ENCODE measurements at places on chromosomes 6 and 20.

DNA sequence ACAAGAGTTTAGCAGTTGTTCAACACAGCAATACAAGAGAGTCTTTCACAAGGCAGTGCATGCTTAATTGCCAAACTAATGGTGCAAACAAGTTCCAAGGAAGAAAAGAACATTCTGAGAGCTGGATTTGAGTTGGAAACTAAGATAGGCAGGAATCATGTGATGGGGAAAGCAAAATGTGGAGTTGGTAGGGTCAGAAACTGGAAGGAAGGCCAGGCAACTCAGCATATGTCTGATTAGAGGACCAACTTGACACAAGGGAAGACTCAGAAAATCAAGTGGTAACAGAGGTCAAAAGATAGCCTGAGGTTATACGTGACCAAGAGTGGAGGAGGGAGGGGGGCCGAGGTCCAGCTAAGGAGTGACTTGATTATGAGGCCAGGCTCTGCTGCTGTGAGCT lies 117.3 kb downstream of the SMLR1 start:
- no peak for DNase-seq

DNA sequence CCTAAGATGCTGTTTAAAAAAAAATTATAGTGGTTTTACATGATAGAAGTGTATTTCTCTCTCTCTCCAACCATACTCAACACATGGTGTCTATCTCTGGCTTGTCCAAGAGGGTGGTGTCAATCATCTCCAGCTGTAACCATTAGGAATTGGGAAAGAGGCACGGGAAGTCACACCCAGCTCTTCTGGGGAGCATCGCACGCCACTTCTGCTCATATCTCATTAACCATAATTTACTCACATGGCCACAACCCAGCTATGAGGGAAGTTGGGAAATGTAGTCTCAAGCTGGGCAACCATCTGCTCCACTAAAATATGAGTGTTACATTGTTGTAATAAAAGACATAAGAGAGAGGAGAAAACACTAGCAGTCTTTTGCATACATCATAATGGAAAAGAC lies 30.4 kb upstream of the TSHZ2 start:
- DNase-seq = no peak

- no peak for DNase-seq
Measured at GRCh38 chr6:108746366-108746765, 101.9 kb upstream of the ARMC2 start.

- DNase-seq = no peak
Measured at GRCh38 chr6:15912505-15913400, 216.1 kb upstream of the MYLIP start.

DNA sequence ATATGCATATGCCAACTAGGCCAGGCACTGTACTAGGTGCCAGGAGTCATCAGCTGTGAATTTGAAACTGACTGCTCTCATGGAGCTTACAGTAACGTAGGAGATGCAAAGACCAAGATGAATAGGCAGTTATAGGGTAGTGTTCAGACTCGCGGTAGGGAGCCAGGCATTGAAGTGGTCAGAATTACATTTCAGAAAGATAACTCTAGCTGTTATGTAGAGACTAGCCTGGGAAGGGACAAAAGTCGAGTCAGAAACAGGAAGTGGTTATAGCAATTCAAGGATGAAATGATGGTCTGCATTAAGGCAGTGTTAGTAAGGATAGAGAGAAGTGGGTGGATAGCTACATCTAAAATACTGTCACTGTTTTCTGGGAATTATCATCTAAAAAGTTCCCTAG lies 56.6 kb downstream of the PCMT1 start:
- no peak for DNase-seq

DNA sequence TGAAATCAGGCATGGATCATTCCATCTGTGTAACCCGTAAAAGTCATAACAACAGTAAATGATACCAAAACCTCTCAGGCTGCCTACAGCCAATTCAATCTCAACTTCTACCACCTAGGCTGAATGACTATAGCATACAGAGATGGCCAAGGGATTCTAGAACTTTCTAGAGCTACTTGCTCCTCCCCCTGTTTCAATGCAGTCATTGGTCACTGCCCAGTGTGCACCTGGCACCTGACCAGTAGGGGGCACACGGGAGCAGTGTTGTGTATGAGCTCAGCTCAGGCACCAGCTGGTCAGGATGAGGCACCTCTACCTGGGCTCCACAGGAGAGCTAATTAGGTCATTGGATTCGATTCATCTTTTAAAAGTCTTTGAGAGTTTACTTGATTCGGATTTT lies 86.2 kb downstream of the PLEKHG1 start:
- DNase-seq = peak; percentile 31

DNA sequence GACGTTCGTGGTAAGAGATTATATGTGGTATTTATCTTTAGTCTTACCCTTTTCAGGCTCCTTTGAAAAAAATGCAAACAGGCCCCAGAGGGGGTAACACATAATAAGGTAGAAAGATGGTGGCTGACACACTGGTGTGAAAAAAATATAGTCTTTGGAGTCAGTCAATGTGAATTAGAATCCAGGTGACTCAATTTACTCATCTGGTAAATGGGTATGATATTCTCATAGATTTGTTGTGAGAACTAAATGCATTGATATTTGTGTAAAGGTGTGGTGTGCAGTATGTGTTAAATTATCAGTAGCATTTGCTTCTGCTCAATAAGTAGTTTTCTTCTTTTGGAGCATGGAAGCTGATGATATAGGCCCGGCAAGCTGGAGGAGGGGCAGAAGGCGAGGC lies 25.7 kb downstream of the CD83 start:
- DNase-seq = no peak

- DNase-seq = no peak
Measured at GRCh38 chr20:40291493-40292135, 397.4 kb downstream of the MAFB start.

GRCh38 chr20:63258781-63259180 lies 4.5 kb upstream of the NKAIN4 start:
- DNase-seq = no peak

DNA sequence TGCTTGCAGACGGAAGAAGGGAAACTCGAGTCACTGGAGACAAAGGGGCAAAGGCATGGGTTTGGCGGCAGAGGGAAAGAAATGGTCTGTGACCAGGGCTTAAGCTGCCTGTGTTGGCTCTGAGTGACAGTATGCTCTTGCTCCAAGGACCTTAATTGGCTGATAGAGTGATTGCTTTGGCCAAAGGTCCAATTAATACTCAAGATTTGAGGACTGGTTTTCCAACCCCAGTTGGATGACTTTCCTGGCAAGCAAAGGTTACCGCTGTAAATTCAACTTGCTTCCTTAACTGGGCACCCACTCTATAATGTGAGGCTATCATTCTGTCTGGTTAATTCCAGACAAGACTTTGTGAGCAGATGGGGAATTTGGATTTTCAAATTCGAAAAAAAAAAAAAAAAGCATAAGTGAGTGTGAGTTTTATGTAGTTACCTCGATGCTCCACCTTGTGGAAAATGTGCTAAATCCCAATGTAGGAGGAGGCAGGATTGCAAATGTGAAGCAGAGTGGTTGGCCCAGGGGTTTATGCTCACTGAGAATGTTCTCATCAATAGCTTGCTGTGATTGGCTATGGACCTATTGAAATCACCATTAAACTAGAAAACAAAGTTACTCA lies 150.7 kb upstream of the GMDS start:
- no peak for DNase-seq

DNA sequence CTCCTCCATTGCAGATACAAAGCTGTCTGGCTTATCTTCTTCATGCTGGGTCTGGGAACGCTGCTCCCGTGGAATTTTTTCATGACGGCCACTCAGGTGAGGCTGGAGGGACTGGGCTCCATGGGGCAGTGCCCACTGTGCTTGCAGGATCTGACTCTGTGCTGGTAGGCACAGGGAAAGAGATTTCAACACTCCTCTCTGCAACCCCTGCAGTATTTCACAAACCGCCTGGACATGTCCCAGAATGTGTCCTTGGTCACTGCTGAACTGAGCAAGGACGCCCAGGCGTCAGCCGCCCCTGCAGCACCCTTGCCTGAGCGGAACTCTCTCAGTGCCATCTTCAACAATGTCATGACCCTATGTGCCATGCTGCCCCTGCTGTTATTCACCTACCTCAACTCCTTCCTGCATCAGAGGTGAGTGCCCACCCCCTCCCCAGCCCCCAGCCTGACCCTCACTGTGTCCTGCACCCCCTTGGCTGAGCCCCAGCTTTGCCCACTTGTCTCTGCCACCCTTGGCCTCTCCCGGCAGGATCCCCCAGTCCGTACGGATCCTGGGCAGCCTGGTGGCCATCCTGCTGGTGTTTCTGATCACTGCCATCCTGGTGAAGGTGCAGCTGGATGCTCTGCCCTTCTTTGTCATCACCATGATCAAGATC lies 6.1 kb downstream of the SLC29A1 start:
- DNase-seq = no peak

DNA sequence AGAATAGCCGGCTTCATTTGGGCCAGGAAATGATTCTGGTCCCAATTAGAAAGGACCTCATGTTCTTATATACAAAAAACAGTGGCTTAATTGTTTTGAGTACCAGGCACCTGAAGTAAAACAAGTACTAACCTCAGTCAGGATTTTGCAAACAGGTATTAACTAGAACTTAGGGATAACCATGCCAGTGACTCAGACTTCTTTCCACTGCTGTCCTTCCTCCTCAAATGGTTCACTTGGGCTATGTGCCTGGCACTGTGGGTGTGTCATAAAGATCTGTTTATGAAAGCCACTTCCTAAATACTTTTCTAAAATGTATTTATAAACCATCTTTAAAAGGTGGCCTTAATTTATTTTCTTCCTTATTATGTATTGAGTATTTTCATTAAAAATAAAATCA lies 10.7 kb downstream of the CLDN20 start:
- DNase-seq = no peak

DNA sequence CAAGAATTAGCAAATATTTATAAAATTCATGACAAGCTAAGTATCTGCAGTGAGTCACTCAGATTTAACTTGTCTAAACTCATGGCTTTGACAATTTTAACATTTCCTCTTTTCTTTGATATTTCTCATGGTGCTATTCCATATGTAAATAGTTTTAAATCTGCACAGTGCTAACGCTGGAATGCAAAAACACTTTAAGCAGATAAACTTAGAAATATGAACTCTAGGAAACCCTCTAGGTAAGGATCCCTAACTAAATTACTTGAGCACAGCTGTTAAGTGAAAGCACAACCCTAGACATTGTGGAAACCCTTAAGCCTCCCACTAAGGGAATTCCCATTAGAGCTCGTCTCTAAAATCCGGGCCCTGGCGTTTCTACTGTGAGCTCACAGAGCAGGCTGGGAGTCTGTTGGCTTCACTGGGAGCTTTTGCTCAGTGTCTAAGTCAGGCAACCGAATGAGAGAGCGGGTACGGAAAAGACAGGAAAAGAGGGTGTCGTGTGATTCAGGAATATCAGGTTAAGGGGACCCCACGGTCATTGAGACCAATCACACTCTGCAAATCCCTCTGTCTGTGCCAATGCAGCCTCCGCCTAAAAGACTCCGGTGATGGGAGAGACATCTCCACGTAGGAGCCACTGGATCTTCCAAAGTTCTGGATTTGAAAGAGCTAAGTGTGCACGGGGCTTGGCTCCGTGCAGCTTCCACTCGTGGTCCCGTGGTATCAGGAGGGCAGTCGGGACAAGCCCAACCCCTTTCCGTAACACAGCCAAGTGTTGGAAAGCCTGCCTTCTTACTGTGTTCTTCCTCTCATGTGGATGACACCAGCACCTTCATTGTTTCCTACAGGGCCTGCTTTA lies 112.3 kb upstream of the RPS6KA2 start:
- DNase-seq = no peak

GRCh38 chr6:41625442-41625841 lies 12.8 kb upstream of the MDFI start:
- DNase-seq = no peak

GRCh38 chr6:37787216-37787615 lies 32.3 kb upstream of the ZFAND3 start:
- no peak for DNase-seq

- DNase-seq = no peak
Measured at GRCh38 chr6:6646859-6647258, 58.3 kb downstream of the LY86 start.

DNA sequence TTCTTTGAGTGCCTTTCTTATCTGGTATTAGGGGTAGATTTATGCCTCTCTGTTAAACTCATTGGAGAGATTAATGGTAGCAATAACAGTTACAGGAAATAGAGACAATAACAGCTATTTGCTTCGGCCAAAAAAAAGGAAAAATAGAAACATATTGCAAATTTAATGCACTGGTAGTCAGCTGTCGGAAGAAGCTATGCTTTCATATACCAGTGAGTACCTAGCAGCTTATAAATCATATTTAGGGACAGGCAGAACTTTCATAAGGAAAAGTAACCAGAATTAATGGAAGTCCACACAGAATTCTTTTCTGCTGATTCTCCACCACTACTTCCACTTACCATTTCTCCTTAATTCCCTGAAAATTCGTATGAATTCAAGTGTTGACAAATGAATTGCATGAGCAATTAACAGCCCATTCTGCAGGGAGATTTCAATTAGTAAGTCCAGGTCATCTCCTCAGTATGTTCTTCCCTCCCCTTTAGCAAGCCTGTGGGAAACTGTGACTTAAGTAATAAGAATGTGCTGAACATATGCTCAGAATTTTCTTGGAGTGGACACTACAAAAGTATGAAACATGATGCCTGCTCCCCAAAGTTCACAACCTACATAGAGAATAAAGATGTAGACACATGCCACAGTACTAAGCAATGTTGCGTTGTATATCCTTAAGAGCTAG lies 196.7 kb upstream of the KCNQ5 start:
- DNase-seq = no peak

DNA sequence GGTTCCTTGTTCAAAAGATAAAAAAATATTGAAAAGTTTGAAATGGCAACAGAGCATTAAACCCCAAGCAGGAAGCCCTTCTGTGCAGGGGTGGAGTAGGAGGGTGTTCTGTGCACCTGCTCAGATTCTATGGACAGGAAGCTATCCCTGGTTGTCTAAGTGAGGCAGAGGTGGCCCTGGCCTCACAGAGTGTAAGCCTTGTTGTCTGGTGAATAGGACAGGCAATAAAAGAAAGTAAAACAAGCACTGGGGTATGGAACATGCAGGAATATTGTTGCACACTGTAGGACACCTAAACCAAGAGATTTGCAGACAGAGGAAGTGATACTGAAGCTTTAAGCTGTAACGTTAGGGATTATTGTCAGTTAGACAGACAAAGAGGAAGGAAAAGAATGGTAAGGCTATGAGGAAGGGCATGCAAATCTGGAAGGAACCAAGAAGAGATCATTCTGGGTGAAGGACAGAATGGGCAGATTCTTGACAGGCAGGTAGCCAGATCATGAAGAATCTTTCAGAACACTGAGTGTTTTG lies 66.8 kb downstream of the TBC1D7 start:
- peak; percentile 52 for DNase-seq

DNA sequence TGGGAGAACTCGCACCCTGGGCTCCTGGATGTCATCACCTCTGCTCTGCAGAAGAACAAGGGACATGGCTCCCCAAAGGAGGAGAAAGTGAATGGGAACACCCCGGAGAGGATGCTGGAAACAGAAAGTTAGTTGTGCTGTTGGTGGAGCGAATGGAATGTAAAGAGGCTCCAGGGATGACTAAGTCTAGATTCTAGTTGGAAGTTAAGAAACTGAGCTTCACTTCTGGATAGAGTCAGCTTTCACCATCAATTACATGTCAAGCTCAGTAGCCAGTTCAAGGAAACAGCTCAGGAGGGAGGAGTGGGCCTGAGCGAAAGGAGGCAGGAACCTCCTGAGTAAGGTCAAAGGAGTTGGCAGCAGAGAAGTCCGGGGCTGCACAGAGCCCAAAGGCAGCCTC lies 132.1 kb upstream of the ARID1B start:
- DNase-seq = no peak

Data from GDM1 (cell line).